Right lobe of liver (tissue), 6 donors: ENCODE measurements at places on chromosomes 3 and 15. TPM values are rescaled to one million over a fixed set of nuclear protein-coding genes. Genes with fewer than 3 reads are reported as not detected.

Gene RTP2
- not detected for total RNA-seq

- DNase-seq = no peak
Measured at GRCh38 chr3:187593451-187593850, 76.7 kb downstream of the SST start.

- DNase-seq = no peak
Measured at GRCh38 chr3:145286937-145287336, 874.0 kb downstream of the PLOD2 start.

- peak; percentile 96 for DNase-seq
Measured at GRCh38 chr3:20080956-20081554, 40.8 kb downstream of the KAT2B start.

- peak; percentile 24 for DNase-seq
Measured at GRCh38 chr3:126351086-126351770, 6.0 kb downstream of the KLF15 start.

DNA sequence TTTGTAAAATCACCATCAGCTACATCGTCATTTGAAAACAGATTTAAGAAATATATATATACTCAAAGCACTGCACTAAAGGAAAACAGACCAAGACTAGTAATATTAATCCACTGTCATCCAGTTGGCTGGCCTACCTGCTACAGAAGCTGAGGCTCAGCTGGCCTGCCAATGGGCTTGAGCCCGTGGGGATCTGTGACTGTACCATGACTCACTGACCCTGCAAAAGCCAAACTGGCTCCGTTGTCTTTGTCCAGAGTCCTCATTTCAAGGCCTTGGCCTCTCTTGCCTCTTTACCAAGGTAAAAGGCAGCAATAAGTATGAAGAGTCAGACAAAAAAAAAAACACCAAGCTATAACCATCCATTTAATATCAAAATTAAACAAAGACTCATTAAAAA lies 463.5 kb upstream of the RASGRP1 start:
- DNase-seq = no peak

DNA sequence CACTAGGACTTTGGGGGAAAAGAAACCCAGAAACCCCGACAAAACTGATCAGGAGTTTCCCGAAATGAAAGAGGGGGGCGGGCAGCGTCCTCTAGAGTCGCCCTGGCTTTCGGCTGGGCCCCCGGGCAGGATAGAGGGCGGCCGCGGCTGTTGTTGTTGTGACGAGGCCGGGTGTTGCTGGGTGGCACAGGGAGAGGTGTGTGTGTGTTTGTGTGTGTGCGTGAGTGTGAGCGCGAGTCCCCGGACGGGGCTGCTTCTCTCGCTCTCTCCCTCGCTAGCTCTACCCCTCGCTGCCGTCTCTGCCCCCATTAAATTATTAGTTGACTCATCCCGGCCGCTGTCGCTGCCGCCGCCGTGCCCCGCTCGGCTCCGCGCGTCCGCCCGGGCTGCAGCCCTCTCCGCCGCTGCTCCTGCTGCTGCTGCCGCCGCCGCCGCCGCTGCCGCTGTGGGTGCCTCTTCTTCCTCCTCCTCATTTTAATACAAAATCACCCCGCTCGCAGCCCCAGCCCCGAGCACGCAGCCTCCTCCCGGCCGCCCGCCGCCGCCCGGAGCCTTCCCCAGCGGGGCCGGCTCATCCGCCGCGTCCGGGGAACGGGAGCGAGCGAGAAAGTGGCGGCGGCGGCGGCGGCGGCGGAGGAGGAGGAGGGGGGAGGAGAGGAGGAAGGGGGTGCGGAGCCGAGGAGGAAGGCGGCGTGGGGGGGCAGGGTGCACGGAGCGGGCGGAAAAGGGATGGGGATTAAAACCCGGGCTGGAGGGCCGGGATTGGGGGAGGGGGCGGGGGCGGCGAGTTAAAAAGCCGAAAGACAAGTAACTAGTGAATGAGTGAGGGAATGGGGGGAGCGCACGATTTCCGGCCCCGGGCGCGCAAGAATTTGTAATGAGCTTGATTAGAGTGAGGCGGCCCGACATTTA lies at the start of gene SATB1:
SATB1 (minus strand) TSS at position 611 of the 912 bp plus-strand sequence. CDS start 4,372 bp downstream, outside the sequence.
- DNase-seq = peak; percentile 86

- DNase-seq = no peak
Measured at GRCh38 chr15:69574506-69574905, 121.9 kb downstream of the RPLP1 start.
